ENCODE measurements at places on chromosomes 5 and 9.

GRCh38 chr9:36808251-36808650 is 225.8 kb downstream of the PAX5 start:
- no peak for DNase-seq

- DNase-seq, result no peak
These were observed 115.4 kb downstream of the MARCHF3 start for GRCh38 chr5:126914801-126915436.

DNA sequence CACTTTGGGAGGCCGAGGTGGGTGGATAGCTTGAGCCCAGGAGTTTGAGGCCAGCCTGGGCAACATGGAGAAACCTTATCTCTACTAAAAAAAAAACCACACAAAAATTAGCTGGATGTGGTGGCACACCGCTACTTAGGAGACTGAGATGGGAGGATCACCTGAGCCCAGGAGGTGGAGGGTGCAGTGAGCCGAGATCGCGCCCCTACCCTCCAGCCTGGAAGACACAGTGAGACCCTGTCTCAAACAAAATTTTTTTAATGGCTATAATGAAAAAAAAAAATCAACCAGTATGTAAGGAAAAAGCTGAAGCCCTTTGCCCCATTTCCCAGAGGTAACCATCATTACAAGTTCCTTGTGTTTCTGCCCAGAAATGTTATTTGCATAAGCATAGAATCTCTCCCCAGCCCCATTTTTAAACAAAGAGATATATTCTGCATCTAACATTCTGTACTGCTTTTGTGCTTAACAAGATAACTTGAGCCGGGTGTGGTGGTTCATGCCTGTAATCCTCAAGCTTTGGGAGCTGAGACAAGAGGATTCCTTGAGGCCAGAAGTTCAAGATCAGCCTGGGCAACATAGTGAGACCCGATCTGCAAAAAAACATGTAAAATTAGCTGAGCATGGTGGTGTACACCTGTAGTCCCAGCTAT is 35.1 kb upstream of the KCNIP1 start:
- no peak for DNase-seq

DNA sequence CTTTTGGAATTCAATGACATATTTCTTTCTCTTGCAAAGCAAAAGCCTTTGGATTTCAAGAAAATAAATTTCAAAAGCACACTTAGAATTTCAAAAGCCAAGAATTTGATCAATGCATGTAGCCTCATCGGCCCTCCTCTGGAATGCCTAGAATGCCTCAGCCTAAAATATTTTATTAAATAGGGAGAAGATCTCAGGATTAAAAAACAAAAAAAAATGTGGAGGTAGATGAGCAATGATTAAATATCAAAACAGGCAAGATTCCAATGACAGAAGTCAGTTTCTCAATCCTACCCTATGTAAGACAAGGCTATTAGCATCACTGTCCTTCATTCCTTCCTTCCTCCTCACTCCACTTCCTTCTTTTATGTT is 169.0 kb downstream of the CDH6 start:
- DNase-seq, result no peak

DNA sequence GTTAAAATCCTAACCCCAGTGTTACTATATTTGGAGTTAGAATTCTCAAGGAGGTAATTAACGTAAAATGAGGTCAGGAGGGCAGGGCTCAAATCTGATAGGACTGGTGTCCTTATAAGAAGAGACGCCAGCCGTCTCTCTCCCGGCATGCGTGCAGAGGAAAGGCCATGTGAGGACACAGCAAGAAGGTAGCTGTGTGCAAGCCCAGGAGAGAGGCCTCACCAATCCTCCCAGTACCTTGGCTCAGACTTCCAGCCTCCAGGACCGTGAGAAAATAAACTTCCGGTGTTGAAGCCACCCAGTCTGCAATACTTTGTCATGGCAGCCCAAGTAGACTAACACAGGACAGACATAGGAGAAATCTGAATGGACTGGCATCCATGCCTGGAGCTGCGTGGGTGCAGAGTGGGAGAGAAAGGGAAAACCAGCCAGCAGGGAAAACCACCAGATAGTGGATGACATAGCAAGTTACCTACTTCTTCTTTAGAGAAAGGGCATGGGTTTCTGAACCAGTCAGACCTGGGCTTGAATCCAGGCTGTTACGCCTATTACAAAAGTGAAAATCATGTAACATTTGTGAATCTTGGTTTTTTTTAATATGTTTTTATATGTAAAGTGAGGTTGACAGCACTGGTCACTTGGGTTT is 89.2 kb downstream of the FSTL4 start:
- no peak for DNase-seq

GRCh38 chr9:72458153-72458552 is 63.3 kb upstream of the TMC1 start:
- no peak for DNase-seq

DNA sequence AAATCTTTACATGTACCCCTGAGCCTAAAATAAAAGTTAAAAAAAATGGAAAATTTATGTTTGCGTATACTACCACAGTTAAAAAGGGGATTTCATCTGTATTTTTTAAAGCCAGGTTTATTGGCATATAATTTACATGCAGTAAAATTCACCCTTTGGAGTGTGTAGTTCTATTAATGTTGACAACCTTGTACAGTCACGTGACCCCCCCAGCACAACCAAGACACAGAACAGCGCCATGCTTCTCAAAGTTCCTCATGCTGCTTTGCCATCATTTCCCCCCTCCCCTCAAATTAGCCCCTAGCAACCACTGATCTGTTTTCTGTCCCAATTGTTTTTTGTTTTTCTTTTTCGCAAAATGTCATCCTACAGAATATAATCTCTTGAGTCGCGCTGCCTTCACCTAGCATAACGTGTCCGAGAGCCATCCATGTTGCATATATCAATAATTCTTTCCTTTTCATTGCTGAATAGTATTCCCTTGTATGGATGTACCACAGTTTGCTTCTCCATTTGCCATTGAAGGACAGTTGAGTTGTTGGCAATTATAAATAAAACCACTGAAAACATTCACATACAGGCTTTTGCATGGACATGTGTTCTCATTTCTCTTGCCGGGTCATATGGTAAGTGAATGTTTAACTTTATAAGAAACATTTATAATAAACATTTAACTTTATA is 105.3 kb downstream of the LHX2 start:
- DNase-seq, result no peak

DNA sequence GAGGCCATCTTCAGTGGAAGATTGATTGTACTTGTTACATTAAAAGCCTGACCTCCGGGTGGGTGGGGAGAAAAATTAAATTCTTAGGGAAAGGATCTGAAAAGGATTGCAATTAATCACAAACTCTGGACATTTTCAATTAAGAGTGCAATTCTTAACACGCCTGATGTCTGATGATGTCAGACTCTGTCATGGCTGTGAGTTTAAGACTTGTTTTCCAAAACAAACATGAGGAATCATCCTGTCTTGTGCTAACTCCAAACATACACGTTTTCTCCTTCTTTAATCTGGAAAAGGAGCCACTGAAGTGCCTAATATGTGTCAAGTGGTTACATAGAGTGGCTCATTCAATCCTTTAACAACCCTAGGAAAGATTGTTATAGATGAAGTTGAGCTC is 60.4 kb upstream of the SMIM23 start:
- no peak for DNase-seq

- no peak for DNase-seq
These were observed 129.8 kb downstream of the MACROH2A1 start for GRCh38 chr5:135269199-135269598.

DNA sequence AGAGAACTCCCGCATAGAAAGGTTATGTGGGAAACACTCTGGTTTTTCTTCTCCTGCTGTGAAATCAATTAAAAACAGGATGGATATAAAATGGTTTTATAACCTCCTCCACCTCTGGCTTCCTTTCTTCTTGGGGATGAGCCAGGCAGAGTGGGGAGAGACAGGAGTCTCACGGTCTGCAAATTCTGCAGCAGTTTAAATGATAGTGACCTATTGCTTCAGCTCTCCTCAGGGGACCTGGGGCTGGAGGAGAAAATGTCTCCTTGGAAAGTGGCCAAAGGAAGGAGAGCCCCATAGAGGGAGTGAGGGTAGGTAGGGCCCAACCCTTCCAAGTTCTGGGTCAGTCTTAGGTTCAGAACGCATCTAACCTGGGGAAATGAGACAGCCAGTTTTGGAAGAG is 118.8 kb downstream of the MTX3 start:
- DNase-seq, result no peak

- DNase-seq, result peak; percentile 68
These were observed 48.1 kb downstream of the THBS4 start for GRCh38 chr5:80083101-80083890.

- no peak for DNase-seq
These were observed 28.0 kb upstream of the NFIL3 start for GRCh38 chr9:91451431-91452270.

- DNase-seq, result peak; percentile 35
These were observed 108.2 kb upstream of the SPATA31D4 start for GRCh38 chr9:81819859-81820546.

DNA sequence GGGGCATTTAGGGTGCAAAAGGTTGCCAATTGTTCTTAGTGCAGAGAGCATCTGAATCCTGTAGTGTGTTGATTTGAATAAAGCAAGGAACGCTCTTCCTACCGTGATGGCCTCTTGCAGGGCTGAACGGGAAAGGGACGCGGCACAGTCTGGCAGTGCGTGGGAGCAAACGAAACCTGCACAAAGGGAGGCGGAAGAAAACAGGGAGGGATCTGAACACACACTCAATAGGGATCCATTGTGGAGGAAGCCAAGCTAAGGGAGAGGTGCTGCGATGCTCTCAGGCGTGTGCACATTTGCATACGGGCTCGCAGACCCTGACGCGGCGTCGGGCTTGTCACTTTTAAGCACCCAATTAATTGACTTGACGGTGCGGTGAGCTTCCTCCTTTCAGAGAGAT is 414.0 kb upstream of the IRX1 start:
- no peak for DNase-seq

DNA sequence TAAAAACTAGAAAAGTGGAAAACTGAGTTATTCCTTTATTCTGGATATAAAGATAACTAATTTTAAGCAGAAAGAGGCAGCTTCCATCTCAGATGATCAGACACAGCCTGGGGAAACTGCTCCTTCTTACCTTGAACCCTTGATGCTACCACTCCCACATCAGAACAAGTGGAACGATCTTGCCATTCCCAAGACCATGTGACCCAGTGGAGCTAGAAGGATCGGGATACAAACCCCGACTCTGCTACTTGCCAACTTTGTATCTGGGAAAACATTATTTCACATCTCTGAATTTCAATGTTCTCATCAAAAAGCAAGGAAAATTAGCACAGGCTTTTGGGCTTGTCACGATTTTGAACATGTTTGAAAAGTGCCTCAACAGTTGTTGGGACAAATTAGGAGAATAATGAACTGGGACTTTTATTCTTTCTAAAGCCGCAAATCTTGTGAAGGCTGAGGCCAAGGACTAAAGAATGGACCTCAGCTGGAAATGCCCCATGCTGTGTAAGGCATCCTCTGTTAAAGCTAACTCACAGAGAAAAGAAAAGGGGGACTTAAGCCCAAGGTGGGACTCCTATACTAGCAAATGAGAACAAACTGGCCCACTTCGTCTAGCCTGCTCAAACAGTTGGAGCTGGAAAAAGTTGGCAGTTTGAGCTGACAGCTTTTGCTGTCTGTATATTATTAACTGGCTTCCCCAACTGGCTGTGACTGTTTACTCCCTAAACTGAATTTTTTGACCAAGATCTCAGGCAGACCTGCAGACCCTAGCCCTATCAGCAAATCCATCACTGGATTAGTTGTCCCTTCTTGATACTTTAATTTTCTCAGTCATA is 552.3 kb downstream of the EFNA5 start:
- DNase-seq, result no peak

- DNase-seq, result no peak
These were observed 19.4 kb downstream of the UBE2QL1 start for GRCh38 chr5:6468104-6468503.

DNA sequence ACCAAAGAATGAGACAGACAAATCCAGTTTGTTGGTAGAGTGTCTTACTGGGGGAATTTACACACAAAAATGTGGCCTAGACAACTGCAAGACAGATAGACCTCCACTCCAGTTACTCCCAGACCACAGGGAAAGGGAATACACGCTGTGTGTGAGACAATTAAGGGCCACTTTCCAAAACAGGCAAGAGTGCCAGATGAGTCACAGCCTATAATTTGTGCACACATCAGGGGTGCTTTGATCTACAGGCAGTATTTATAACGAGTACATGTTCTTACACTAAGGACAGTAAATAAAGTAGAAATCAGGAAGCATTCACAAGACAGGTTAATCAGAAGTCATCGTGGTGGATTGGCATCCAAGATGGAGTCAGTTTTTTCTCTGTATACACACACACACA is 114.8 kb downstream of the ZNF622 start:
- no peak for DNase-seq

DNA sequence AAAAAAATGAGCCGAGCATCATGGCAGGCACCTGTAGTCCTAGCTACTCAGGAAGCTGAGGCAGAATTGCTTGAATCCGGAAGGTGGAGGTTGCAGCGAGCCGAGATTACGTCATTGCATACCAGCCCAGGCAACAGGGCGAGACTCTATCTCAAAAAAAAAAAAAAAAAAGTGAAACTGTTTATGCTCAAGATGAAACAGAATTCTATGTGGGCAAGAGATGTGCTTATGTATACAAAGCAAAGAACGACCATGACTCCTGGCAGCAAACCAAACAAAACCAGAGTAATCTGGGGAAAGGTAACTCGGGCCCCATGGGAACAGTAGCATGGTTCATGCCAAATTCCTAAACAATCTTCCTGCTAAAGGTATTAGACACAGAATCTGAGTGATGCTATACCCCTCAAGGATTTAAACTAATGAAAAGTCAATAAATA is 32.6 kb upstream of the PLAC8L1 start:
- DNase-seq, result no peak

- no peak for DNase-seq
These were observed 28.0 kb upstream of the SLC28A3 start for GRCh38 chr9:84368601-84369000.

GRCh38 chr5:65041296-65042158 is 272.8 kb downstream of the CWC27 start:
- no peak for DNase-seq

DNA sequence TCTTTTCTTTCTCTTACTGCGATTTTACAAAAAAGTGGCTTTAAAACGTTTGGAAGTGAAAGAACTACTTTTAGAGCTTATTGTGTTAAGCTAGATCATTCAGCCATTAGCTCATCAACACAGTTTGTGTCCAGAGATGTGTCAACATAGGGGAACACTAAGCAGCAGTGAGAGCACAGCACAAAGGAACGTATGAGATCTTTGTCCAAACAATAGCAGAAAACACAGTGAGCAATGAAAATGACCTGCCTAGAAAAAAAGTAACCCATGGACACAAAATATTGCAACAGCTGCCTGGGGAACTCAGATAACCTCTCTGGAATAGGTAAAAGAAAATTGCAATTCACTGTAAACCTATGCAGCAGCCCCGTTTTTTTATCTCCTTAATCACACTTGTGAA is 372.5 kb downstream of the ARHGEF28 start:
- DNase-seq, result no peak

- DNase-seq, result no peak
These were observed 21.1 kb downstream of the SPARC start for GRCh38 chr5:151665613-151666012.

DNA sequence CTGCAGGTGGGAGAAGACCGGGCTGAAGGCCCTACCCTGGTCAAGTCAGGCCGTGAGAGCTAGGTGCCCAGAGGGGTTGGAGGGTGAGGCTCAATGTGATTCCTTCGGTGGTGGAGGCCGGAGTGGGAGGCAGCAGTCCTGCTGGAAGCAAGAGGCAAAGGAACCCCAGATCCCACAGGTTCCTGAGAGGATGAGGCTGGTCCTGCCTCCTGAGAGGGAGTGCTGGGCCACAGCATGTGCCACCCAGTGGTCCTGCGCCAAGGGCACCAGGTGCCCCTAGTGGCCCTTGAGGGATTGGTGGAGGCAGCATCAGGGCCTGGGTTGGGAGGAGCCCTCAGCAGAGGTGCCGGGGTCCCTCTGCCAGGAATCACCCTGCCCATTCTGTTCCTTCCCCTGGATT is 59.1 kb downstream of the BARX1 start:
- DNase-seq, result no peak

GRCh38 chr5:32165597-32165996 is 8.5 kb downstream of the GOLPH3 start:
- DNase-seq, result no peak

Measured in hepatic stellate cell (primary cell).